ENCODE measurements at places on chromosomes 1 and 21.
A peak's percentile ranks its signal among the peaks of the same experiment; 100 is the strongest.

DNA sequence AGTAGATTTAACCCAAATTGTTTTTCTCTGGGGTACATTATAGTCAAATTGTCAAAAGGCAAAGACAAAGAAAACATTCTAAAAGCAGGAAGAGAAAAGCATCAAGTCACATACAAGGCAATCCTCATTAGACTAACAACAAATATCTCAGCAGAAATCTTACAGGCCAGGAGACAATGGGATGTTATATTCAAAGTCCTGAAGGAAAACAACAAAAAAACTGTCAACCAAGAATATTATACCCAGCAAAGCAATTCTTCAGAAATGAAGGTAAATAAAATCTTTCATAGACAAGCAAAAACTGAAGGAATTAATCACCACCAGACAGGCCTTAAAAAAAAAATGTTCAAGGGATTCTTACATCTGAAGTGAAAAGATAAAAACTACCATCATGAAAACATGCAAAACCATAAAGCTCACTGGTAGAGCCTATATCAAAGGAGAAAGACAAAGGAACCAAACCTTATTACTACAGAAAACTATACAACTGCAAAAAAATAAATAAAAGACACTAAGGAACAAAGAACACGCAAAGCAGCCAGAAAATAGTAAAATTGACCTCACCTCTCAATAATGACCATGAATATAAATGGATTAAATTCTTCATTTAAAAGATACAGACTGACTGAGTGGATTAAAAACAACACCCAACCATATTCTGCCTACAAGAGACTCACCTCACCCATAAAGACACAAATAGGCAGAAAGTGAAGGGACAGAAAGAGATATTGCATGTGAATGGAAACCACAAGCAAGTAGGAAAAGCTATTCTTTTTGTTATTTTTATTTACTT lies 113.8 kb upstream of the ZC3H11B start:
- no peak for DNase-seq

- no peak for DNase-seq
Observed at GRCh38 chr21:16834791-16835190, 678.1 kb upstream of the CXADR start.

DNA sequence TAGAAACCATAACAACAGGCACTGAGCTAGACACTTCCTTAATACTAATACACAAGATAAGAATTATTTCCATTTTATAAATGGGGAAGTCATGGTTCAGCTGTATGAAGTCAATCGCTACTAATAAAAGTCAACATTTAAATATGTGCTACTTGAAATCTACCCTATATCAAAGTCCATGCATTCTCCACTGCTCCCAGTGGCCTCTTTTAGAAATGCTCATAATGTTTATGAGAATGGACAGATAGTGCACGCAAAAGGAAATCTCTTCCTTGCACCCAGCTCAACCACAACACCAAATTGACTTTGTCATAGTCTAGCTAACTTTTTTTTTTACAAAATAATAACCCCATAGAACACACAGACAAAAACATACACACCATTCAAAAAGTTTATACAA lies 281.7 kb upstream of the CXADR start:
- DNase-seq = no peak

DNA sequence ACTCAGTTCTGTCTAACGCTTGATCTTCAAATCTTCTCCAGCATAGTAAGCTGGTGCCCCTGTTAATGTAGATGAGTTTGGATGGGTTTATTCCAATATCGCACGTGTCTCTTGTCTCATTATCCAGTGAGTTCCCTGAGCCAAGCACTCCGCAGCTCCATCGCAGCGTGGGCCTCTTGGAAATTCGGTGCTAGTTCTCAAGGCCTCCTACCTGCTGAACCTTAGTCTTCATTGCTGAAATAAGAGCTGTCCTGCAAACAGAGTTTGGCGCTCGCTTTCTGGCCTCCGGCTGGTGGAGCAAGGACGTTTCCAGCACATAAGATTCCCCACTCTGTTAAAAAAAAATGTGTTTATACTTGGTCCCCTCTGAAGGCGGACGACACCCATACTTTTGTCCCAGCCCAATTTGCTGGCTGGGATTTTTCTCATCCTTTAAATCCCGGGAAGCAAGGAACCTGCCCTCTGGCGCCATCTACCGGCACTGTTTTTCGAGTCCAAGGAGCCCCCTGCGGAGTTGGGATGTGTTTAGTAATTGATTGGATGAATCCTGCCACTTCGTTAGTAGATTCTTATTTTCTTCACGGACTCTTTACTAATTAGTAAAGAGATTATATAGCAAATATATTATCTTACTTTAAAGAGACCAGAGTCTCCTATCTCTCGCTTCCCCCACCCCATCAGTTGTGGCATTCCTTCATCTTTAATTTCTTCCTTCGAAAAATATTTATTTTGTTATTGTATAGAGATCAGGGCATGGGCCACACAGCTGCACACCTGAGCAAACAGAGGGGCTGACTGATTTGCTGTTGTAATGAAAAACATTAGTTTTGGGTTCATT lies 14.7 kb downstream of the JUN start:
- no peak for DNase-seq

GRCh38 chr1:67323087-67323486 lies 15.4 kb downstream of the IL12RB2 start:
- DNase-seq = no peak

DNA sequence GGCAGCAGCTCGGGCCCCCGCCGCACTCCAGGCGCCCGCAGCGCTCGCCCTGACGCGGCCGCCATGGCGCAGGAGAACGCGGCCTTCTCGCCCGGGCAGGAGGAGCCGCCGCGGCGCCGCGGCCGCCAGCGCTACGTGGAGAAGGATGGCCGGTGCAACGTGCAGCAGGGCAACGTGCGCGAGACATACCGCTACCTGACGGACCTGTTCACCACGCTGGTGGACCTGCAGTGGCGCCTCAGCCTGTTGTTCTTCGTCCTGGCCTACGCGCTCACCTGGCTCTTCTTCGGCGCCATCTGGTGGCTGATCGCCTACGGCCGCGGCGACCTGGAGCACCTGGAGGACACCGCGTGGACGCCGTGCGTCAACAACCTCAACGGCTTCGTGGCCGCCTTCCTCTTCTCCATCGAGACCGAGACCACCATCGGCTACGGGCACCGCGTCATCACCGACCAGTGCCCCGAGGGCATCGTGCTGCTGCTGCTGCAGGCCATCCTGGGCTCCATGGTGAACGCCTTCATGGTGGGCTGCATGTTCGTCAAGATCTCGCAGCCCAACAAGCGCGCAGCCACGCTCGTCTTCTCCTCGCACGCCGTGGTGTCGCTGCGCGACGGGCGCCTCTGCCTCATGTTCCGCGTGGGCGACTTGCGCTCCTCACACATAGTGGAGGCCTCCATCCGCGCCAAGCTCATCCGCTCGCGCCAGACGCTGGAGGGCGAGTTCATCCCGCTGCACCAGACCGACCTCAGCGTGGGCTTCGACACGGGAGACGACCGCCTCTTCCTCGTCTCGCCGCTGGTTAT lies 2.8 kb downstream of the KCNJ9 start:
- peak; percentile 61 for DNase-seq

- DNase-seq = no peak
Observed at GRCh38 chr1:71987181-71987580, 295.2 kb downstream of the NEGR1 start.

GRCh38 chr1:61132176-61132638 lies 49.8 kb downstream of the NFIA start:
- DNase-seq = no peak

DNA sequence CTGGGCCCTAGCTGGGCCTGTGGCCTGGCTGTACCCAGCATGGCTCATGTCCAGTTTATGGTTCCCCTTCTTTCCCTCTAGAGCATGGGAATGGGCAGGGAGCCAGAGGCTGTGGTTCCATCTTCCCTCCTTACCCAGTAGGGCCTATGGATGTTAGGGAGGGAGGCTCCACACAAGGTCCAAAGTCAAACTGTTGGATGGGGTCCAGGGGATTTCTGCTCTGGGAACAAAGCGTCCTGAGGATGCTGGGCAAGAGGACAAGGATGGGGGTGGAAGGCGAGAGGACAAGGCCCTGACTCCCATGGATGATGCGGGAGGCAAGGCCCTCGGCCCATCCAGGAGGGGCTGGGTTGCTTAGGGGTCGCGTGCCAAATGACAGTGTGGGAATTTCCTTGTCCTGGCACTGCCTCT lies 17.3 kb downstream of the CSF1 start:
- DNase-seq = no peak

DNA sequence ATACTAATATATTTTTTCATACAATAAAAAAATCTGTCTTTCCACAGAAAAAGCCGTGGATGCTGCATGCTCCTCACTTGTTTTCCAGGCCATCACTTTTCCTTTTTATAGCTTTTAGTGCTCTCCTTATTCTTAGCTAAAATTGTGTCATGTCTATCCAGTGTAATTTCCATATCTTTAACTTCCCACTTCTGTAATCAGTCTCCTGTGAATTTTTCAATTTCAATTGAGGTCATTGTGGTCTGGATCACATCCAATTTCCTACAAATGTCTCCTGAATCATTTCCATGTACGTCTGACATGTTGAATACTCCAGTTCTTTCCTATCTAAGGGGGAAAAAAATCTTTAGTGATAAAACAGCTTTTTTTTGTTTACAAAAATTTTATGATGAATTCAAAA lies 838.2 kb upstream of the B3GALT2 start:
- DNase-seq = no peak

DNA sequence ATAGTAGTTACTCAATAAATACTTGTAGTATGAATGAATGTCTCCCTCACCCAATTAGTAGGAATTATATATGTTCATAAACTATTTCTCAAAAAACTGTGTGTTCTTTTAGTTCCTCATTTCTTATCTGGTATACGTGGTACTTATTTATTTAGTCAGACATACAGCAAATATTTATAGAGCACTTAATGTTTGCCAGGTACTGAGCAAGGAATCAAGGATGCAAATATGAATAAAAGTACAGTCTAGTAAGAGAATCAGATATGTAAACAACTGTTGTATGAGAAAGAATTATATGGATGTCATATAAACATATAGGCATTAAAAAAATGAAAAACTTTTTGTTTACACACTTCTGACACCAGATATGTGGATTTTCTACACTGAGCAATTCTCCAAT lies 58.5 kb downstream of the ATF6 start:
- no peak for DNase-seq

DNA sequence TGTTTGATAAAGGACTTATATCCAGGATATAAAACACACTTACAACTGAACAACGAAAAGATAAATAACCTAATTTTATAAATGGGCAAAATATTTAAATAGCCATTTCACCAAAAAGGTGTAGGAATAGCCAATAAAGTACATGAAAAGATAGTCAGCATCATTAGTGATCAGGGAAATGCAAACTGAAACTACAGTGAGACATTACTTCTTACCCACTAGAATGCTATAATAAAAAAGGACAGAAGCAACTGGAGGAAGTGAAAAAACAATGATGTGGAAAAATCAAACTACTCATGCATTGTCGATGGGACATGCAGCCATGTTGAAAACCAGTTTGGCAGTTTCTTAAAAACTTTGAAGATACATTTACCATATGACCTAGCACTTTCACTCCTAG lies 43.4 kb upstream of the HSD3B1 start:
- DNase-seq = no peak

GRCh38 chr1:207990455-207990854 lies 79.5 kb upstream of the CD34 start:
- DNase-seq = no peak

DNA sequence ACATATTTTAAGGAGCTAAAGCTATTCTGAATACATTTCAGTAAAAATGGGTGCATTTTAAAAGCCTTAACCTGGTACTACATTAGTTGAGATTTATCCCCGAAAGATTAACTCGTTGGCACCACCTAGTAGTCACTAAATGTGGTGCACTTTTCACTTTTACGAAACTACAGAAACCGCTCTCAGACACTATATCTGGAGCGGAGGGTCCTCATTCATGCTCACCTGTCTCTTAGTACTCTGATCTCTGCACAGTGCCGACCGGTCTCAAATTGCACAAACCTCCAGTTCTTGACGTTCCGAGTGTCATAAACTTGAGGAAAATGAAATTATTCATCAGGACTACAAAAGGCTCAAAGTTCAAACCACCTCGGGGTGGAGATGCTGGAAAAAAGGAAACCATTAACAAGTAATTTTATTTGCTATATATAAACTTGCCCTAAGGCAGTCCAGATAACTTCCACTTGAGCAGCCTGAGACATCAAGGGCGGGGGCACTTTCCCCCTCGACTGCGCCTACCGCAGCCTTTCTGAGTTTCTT lies 722 bp downstream of the LZIC start:
- DNase-seq = no peak

GRCh38 chr21:28112511-28112910 lies 880.2 kb downstream of the LTN1 start:
- DNase-seq = no peak

DNA sequence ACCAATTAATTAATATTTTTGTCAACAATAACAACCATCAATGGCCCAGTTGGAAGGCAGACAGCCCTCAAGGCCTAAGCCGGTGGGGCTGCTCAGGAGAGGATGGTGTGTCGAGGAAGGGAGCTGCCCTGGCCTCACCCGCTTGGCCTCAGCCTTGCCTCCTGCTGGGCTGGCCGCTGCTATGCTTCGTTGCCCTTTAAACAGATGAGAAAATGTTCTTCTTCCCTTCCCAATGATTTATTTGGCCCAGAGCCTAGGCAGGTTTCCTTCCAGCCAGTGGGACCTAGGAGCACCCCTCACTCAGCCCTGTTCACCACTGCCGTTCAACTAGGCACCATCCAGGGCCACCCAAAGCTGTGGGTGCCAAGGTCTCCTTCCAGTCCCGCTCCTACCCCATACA lies 3.1 kb upstream of the ADGRB2 start:
- no peak for DNase-seq

GRCh38 chr1:51372561-51372960 lies 42.2 kb upstream of the TTC39A start:
- no peak for DNase-seq

Measured in T follicular helper cell (primary cell).